ENCODE measurements at places on chromosomes 1 and 21.

GRCh38 chr1:151287341-151287699, 5.2 kb downstream of the ZNF687 start:
- no peak for DNase-seq

DNA sequence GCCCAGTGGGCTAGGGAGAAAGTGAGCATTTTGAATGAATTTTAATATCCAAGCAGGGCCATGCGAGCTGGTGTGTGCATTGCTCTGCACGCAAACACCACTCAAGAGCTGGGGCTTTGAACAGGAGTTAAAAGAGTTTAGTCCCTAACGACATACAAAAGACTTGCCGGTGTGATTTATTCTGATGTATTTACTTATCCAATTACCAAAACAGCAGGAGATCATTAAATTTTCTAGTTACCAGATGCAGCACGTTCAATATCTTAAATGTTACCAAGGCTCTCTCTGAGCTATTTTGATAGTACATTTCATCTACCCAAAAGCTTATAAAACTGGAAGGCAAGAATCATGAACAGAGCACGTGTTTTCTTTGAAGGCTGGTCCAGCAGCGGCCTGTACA, 30.0 kb upstream of the DMRTA2 start:
- no peak for DNase-seq

GRCh38 chr1:219833214-219833815, 95.0 kb downstream of the SLC30A10 start:
- no peak for DNase-seq

DNA sequence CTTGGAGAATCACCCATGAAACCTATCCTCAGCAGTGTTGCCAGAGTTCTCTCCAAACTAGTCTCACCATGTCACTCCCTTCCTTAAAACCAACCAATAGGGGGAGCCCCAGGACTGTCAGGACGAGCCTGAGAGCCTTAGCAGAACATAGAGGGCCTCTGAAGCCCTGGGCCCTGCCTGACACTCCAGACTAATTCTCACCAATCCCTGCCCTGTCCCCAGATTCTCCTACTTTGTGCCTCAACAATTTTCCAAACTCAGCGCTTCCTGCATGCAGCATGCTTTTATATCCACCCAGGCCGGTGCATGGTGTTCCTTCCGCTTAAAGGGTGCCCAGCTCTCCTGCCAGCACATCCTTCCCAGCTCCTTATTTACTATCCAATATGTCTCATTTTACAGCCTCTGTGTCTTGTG, 42.7 kb downstream of the HSD3B1 start:
- DNase-seq = peak; percentile 11

- peak; percentile 13 for DNase-seq
Observed at GRCh38 chr1:36089393-36090121, 865 bp downstream of the ADPRS start.

- DNase-seq = no peak
Observed at GRCh38 chr21:14911351-14911750, 153.4 kb downstream of the NRIP1 start.

GRCh38 chr1:243375596-243375995, 119.8 kb downstream of the SDCCAG8 start:
- no peak for DNase-seq

DNA sequence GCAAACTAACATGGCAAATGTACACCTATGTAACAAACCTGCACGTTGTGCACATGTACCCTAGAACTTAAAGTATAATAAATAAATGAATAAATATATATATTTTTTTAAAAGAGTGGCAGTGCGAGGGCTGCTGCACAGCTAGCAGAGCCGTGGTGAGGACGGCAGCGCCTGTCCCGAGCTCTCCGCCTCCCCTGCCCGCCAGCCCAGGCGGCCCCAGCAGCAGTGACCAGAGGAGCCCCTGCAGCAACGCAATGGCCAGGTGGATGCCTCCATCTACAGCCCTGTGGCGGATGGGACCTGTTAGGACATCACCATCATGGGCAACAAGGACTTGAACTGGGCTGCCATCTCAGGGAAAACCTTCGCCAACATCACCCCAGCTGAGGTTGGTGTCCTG, 351.9 kb downstream of the FAM72C start:
- no peak for DNase-seq

DNA sequence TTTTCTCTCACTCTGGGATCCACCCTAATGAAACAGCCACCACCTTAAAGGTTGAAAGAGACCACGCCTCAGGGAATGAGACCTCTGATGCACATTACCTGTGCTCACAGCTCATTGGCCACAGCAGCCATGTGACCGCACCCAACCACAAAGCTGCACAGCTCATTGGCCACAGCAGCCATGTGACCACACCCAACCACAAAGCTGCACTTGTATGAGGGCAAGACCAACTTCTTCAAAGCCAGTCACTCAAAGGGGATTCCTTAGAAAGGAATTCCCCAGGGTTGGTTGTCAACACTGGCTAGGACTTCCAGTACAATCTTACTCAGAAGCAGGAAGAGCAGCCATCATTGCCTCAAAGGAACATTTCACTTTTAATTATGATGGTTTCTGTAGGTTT, 43.6 kb upstream of the PDE9A start:
- DNase-seq = no peak

- DNase-seq = no peak
Observed at GRCh38 chr1:181905944-181906597, 155.4 kb downstream of the ZNF648 start.

DNA sequence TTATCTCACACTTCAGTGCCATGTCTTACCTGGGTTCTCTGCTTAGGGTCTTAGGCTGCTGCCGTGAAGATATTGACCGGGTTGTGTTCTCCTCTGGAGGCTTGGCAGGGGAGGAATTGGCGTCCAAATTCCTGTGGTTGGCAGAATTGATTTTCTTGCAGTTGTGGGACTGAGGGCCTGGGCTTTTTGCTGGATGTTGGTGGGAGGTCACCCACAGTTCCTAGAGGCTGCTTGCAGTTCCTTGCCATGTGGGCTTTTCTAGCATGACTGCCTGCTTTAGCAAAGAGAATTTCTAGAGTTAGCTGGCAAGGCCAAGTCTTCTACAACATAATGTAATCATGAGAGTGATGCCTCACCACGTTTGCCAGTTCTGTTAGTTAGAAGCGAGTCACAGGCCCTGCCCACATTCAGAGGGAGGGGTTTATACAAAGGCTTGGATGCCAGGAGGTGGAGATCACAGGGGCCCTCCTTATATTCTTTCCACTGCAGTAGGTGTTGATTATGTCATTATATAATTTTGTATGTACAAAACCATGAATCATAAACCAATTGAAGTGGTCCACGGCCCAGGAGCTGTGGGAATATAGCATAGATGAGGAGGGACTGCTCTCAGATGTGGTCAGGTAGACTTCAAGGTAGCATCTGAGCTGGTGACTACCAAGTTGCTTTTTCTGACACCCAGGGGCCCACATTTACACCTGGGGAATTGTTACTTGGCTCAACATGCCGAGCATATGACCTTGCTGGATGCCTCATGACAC, 6.6 kb downstream of the UBL4B start:
- DNase-seq = no peak

DNA sequence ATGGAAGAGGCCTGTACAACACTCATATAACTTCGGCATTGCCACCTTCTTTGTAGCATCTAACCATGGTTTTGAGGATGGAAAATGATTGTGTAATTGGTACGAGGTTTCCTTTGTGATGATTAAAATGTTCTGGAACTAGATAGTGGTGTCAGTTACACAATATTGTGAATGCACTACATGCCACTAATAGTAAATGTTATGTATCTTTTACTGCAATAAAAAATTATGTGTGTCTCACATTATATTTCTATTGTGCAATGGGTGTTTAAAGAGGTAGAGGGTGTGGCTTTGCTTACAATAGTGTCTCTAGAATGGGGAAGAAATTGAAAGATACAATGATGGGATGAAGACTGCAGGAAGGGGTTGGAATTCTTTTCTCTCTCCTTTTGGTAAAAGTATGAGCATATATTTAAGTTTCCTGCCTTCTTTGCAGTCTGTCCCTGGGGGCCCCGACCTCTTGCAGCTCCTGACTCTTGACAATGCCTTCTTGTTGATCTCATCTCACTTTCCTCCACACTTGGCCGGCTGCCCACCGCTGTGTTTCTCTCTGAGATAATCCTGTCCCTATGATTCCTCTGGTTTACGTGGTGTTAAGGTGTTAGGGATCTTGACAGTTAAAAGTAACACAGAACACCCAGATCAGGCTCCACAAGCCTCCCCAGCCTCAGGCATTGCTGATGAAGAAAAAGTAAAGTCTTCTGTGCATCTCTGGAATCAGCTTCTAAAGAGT, 39.3 kb downstream of the MTARC1 start:
- no peak for DNase-seq

DNA sequence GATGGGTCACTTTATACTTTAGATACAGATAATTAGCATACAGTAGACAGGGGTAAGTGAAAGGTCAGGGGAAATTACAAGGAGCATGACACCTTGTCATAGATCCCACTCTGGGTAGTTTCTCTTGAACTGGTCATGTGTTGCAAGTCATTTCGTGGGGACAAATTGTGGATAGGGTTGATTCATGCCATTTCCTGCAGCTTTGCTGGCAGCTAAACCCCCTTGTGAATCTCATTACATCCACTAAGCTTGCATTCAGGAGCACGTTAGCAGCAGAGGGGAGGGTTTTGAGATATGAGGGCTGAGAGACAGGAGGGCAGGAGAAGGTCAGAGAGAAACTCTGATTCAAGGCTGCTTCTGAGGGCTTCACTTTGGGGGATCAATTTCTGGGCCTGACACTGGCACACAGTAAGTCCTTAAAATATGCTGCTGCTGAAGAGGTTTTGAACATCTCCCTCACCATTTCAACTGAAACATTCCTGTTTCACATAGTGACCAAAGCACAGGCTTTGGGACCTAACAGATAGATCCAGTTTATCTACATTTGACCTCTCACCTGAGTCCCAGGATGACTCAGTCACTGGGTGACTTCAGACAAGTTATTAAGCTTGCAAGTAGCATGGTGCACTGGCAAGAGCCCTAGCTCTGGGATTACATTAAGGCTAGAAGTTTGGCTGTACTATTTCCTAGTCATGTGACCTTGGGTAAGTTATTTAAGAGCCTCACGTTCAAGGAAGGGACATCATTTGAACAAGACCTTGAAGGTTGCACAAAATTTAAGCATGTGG, 206.0 kb upstream of the USP24 start:
- DNase-seq = no peak

- no peak for DNase-seq
Observed at GRCh38 chr1:172477741-172478140, 33.9 kb upstream of the PIGC start.

- no peak for DNase-seq
Observed at GRCh38 chr1:60692031-60692430, 390.3 kb upstream of the NFIA start.

DNA sequence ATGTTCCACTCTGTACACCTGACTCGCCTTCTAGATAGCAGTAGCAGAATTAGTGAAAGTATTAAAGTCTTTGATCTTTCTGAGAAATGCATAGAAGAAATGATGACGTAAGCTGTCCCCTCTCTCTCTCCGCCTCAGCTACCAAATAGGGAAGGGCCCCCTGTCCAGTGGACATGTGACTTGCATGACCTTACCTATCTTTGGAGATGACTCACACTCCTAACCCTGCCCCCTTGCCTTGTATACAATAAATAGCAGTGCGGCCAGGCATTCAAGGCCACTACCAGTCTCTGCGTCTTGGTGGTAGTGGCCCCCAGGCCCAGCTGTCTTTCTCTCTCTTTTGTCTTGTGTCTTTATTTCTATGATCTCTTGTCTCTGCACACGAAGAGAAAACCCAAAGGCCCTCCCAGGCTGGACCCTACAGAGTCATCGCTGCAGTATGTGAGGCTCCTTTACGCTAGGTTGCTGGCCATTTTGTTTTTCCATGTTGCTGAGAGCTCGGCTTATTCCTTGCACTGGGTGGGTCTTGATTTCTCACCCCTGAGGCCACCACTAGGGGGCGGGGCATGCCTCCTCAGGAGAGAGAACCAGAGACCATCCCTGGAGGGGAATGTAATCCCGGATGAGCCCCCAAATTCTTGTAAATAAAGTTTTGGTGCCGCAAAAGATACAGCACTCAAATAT, 16.0 kb upstream of the ZBTB8B start:
- DNase-seq = no peak

DNA sequence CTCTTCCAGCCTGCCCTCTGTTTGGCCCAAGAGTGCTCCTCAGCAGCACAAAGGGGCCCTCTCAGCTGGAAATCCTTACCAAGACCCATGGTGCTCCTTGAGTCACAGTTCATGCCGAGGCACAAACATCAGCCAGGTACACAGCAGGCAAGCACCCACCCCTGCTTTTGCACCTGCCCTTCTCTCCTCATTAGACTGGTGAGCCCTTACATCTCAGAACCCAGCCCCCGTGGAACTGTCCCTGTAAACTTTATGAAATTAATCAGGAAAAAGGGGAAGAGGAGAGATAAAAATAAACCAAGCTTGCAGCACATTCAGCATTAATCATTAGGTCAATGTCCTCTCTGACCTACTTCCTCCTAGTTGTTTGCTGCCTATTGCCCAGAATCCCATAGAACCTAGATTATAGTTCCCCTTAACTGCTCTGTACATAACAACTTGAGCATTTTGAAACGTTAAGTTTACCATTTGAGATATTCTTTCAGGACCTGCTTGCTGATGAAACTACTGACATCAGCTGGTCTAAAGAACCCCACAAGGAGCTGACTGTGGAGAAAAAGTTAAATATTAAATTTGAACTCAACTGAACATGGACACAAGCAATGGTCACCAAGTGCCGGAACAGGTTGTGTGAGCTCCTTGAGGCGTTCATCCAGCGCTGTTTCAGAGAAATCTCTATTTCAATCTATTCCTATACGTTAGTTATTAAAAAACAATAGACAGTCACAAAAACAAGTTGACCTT, 738.4 kb downstream of the MATN1 start:
- no peak for DNase-seq

DNA sequence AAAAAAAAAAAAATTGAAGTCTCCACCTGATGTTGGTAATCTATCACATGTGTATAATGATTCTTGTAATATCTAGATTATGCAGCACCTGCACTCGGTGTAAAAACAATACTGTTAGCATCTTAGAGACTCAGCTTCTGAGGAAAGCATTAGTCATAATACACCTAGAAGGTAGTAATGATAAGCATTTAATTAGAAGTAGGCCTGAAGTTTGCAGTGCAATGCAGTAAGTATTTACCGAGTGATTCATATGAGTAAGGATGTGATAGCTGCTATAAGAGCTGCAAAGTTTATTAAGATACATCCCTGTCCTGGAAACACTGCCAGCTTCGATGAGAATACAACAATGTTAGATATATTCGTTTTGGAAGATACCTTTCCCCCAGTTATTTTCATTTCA, 196.4 kb downstream of the GREM2 start:
- DNase-seq = no peak

DNA sequence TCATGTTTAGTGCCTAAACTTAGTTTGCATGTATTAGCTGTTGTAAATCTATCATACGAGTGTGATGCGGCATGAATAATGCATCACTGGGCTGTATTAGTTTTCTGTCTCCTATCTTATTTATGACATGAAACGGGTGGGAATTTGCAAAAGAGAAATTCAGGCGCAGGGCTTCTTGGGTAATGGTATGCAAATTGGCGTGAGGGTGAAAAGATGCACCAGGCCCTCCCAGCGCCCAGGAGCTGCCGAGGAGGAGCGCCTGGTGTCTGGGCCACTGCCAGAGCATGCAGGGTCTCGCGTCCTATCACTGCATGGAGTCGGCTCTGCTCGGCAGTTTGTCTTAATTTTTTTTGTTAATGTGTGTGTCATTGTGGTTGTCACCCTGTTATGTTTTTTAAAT, 82.9 kb upstream of the ACTL8 start:
- DNase-seq = no peak

- no peak for DNase-seq
Observed at GRCh38 chr21:46154155-46154954, 1.0 kb downstream of the FTCD start.

GRCh38 chr1:15723631-15724246, 12.3 kb upstream of the SLC25A34 start:
- no peak for DNase-seq
